Sigmoid colon (tissue), 7 donors: ENCODE measurements at places on chromosomes 2 and 18. TPM values are rescaled to one million over a fixed set of nuclear protein-coding genes. Genes with fewer than 3 reads are reported as not detected.

Gene PSTPIP2
- total RNA-seq, result 13.0 TPM

Gene PROKR1
- 1.1 TPM for total RNA-seq

Gene RNF181
- total RNA-seq, result 124 TPM

Gene CD8A
- not detected for total RNA-seq

Gene TMSB10
- total RNA-seq, result 1,887 TPM

Gene OXER1
- total RNA-seq, result 2.6 TPM

Gene NFATC1
- total RNA-seq, result 11.4 TPM

DNA sequence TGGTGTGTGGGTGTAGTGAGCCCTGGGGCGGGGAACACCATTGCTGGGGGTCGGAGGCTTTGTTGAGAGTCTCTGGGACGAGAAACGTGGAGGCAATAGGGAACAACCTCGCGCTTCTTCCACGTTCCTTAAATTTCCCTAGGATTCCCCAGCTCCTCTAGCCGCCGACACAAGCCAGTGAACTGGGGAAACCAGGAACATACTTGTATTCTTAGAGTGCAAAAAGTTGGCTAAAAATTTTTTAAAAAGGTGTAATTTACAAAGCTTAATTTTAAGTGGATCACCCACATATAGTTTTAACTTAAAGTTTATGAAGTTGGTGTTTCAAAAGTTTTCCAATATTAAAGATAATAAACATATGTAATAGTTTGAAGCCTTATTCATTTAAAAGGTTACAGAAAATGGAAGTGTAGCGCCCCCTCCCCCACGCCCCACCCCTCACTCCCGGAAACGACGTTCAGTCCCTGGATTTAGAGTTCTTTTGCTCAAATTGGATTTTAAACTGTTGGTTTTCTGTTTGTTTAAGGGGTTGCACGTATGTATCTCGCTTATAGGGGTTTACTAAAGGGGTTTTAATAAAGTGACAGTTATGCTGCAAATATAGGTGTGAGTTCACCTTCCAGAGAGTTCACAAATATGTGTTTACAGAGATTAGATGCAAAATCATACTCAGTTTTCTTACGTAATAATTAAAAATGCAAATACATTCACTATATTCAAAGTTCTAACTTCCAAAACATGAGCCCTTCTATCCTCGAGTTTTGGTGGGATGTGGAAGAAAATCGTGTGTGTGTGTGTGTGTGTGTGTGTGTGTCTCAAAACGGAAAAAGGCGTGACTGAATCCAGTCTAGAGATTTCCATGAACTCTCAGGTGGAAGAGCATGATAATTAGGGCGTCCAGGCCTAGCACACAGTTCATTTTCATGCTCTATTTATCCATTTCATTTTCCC is 872 bp downstream of the DSG2 start:
- DNase-seq, result no peak

DNA sequence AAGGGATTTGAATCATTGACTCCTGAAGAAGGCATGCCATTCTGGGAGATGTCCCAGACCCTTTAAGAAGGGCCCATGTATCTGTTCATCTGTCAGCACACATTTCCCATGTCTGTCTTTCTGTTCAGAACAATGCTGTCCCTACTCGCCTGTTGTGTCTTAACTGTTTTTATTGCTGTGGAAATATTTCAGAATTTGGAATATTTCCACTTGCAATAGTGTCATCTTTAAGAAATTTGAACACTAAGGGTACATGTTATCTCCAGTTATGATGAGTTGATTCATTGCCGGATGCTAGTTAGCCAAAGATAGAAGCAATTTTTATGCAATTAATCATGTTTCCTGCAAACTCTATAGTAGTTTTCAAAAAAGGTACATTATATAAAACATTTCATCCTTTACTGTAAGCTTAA is 36.9 kb upstream of the NT5C1B start:
- no peak for DNase-seq

DNA sequence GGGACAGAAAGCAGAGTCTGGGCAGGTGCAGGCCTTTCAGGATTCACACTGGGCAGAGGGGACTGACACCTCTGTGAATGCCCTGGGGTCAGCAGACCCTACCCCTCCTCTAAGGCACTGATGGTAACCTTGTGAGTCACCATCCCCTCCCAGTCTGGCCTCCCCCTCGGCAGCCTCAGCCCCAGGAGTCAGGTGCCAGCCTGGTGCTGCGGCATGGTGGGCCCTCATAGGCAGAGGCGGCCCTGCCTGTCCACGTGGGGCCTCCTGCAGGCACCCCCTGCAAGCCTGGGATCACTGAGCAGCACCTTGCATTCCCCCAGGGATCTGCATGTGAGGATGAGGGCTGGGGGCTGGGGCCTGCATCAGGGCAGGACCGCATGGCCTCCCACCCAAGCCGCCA is 4.8 kb upstream of the GPR17 start:
- DNase-seq, result no peak

GRCh38 chr2:187523325-187523724 is 30.9 kb downstream of the TFPI start:
- DNase-seq, result no peak

DNA sequence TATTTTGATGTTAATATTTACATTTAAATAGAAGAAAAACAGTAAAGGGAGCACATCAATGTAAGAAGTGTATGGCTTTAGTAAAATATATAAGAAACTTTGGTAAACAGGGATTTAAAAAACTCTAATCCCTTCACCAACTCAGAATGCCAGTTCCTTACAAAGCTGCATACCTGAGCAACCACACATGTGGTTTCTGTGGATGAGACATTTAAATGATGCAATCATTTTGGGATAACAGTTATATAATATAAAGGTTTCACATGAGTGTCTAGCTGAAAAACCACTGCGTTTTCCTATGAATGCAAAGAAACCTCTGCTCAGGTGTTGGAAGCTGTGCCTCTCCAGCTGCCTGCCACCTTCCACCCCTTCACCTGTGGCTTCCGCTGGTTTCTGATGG is 209.1 kb upstream of the REV1 start:
- no peak for DNase-seq

- peak; percentile 78 for DNase-seq
Measured at GRCh38 chr2:111671426-111672150, 212.4 kb downstream of the ANAPC1 start.

- no peak for DNase-seq
Measured at GRCh38 chr2:226074391-226074790, 674.9 kb downstream of the NYAP2 start.

- no peak for DNase-seq
Measured at GRCh38 chr2:191255756-191256312, 10.6 kb downstream of the MYO1B start.

GRCh38 chr18:46630160-46630559 is 26.9 kb downstream of the LOXHD1 start:
- DNase-seq, result no peak

GRCh38 chr2:61357681-61358080 is 113.2 kb downstream of the USP34 start:
- DNase-seq, result no peak

DNA sequence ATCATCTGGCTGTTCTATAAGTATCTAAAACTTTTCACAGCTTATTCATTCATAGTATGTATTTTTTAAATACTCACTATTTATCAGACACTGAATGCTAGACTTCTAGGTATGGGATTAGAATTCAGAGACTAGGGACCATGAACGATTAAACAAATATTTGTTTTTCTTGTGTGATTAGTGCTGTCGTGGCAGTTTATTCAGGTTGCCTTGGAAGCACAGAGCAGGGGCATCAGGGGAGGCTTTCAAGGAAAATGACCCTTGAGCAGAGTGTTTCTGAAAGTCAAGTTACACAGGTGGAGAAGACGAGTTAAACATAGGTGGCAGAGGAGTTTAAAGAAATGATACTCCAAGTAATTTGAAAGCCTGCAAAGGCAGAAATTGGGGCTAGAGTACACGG is 5.7 kb downstream of the SPOPL start:
- DNase-seq, result no peak

DNA sequence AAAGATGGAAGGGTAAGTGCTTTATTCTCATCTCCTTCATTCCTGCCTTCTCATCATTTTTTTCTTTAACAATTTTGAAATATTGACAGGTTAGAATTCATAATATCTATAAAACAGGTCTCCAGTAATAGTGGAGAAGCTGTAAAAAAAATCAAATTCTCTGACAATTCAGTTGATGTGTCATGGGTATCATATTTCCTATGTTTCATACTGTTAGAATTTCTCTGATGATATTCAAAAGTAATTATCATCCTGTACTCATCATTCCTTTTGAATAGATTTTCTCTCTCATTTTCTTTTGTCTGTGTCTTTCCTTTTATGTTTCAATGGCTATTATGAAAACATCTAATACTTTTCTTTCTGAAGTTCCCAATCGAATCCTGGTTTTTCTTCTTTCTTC is 97.7 kb downstream of the CPS1 start:
- no peak for DNase-seq

DNA sequence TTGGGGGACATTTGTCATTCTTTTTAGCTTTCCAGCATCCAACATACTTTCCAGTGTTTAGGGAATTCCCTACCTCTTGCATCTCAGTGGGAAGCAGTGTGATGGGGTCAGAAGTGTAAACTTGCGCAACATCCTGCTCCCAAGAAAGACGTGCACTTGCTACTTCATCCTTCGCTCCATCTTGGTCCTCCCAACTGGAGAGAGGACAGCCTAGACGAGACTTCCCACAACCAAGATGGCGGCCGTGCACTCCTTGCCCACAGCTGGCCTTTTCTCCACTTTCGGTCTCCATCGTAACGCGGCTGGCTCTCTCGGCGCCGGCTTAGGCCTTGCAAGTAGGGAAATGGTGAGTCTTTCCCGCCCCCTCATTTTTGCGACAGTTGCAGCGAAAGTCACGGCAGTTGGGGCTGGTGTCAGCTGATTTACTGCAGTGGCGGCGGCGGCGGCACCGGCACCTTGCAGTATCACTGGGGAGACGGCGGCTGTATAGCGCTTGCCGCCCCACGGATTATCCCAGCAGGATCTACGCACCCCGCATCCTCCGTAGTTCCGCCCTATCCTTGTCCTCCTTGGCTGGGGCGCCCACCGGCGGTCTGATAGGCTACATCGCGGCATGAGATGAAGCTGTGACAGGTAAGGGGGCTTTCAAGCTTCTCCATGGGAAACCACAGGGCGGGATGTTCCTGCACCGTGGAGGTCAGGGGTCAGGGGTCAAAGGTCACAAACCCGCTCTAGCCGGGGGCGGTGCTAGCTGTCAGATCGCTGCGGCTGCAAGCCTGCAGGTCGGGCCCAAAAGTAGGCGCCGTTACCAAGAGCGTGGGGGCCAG is at the start of gene WDR7:
WDR7 (plus strand) TSS at position 416 of the 827 bp plus-strand sequence. CDS start 21,157 bp downstream, outside the sequence.
- DNase-seq, result peak; percentile 99

- DNase-seq, result no peak
Measured at GRCh38 chr2:173545364-173545763, 190.7 kb downstream of the CDCA7 start.

GRCh38 chr2:86029873-86030272 is 75.8 kb downstream of the POLR1A start:
- DNase-seq, result no peak

DNA sequence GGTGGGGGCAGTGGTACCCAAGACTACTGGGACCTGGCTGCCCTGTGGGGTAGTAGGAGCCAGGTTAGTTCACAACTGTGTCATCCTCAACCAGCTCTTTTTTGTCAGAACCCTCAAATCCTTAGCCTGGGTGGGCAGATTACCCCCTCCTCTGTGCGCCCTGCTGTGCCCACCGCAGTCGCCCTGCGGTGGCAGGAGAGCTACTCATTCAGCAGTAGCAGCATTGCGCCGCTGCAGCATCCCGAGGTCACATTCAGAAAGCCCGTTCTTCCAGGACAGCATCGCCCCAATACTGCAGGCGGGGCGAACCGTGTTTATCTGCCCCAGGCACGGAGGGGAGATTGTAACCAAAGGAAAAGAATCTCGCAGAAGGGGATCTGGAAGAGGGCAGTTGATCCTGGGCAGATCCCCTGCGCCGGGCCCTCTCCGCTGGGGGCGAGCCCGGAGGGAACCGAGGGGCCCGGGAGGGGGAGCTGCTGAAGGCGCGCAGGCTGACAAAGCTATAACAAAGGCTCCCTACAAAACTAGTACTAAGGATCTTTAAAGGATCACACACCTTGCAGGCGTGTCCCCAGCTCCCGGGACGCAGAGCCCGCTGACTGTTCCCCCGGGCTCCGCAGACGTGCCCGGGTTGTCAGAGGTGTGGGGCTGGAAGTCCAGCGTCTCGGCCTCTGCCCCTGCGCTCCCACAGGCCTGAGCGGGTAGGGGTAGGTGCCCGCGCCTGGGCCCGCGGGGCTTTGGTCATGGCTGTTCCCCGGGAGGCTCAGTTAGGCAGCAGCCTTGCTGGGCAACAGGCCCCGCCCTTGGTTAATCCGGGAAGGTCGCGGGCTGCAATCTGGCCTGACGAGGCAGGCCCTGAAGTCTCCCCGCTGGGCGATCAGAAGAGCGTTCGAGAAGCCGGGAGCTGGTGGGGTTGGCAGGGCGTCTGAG is 13.2 kb downstream of the POU3F3 start:
- no peak for DNase-seq

DNA sequence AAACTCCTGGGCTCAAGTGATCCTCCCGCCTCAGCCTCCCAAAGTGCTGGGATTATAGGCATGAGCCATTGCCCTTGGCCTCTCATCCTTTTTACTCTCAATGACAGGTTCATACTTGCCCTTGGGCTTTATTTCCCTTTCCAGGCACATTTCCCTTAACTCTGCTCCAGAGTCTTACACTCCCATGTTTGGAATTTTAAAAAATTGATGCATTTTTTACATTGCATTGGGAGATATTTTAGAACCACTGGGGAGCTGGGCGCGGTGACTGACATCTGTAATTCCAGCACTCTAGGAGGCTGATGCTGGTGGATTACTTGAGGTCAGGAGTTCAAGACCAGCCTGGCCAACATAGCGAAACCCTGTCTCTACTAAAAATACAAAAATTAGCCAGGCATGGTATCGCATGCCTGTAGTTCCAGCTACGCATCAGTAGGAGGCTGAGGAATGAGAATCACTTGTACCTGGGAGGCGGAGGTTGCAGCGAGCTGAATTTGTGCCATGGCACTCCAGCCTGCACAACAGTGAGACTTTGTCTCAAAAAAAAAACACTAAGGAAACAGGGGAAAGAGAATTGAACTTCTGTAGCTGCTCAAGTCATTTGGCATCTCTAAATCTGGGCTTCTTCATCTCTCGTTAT is 18.2 kb downstream of the TGIF1 start:
- DNase-seq, result no peak

DNA sequence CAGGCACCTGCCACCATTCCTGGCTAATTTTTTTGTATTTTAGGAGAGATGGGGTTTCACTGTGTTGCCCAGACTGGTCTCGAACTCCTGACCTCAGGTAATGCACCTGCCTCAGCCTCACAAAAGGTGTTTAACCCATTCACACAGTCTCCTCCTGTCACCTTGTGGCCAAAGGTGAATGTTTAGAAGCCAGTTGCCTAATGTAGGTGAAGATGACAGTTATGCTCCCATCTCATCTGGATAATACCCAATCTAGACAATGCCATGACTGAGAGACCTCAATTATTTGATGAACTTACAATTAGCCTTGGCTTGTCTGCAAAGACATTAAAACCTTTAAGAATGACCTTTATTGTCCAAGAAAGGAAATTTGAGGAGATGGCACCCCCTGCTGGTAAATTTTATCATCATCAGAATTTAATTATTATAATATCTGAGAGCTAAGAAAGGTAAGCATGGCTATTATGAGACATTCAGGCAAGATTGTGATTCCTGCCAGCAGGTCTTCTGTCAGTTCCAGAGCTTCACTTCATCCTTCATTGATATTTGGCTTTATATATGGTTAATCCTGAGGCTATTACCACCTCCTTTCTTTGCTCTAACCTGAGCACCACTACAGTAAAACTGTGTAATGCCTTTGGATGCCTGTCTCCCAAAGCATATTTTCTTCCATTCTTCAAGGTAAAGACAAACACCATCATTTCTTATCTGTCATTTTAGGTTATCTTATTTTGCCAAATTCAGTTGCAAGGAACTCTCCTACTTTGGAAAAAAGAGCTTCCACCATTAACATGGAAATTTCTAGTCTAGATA is 117.6 kb downstream of the FAM124B start:
- no peak for DNase-seq

- DNase-seq, result no peak
Measured at GRCh38 chr2:234712421-234712935, 215.6 kb upstream of the ARL4C start.
